Panc1 (cell line): ENCODE measurements at places on chromosomes 5 and 9. TPM values are rescaled to one million over a fixed set of nuclear protein-coding genes. Genes with fewer than 3 reads are reported as not detected.

The SOX30 gene
- total RNA-seq = not detected

The PCDHGA12 gene
- total RNA-seq = 0.21 TPM

DNA sequence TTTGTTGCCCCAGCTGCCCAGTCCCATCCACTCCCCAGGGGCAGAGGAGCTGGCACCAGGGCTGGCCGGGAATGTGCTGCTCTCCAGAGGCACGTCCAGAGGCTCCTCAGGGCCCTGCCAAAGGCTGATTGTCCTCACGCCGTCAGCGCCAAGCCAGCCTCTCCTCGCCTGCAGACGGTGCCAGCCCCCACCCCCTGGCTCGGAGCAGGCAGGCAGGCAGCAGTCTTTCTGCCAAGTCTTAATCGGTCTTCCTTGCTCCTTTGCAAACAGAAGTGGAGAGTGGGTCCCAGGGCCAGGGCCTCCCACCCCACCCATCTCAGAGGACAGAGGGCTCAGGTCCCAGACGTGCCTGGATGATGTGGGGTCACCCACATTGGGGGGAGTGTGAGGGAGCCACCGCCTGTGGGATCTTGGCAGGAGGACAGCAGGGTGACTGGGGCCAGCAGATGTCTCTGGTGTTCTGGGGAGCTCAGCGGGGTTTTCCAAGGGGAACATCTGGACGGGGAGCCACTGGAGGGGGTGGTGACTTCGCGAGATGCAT lies 36.3 kb downstream of the FAM163B start:
- no peak for DNase-seq

The OMD gene
- not detected for total RNA-seq

GRCh38 chr5:169146158-169146557 lies 154.8 kb downstream of the SLIT3 start:
- DNase-seq = no peak

- DNase-seq = no peak
Measured at GRCh38 chr9:113463418-113464285, at the start of gene RGS3. Gene RGS3, plus strand, starts transcription at chr9:113463727. Its CDS starts 76 bp downstream, at chr9:113463803.

GRCh38 chr9:70197216-70198044 lies 61.3 kb upstream of the SMC5 start:
- DNase-seq = no peak

DNA sequence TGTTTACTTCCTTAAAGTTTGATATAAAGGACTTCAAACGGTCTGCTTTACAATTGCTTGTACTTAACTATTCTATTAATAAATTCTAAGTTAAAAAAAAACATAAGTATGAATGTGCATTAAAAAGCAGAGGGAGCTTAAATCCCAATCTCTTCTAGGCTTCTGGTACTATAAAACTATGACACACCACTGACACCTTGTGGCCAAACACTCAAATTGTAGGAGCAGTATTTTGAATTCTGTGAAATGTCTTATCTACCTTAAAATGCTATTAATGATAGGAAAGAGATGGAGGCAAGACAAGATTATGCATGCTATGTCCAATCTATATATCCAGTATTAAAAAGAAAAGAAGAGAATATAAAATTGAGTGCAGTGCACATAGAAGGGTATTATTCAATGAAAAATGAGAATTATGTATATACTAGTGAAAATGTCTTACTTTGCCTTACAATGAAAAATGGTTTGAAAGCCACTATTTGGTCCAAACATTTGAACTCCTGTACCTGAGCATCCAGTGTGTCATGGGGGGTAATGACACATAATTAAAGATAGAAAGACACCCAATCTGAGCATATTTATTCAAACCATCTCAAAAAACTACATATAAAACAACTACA lies 87.6 kb downstream of the ERP44 start:
- DNase-seq = no peak

The SFXN1 gene
- 88.3 TPM for total RNA-seq

The AMACR gene
- 20.6 TPM for total RNA-seq

GRCh38 chr9:87682085-87682484 lies 43.8 kb upstream of the CTSL start:
- no peak for DNase-seq

DNA sequence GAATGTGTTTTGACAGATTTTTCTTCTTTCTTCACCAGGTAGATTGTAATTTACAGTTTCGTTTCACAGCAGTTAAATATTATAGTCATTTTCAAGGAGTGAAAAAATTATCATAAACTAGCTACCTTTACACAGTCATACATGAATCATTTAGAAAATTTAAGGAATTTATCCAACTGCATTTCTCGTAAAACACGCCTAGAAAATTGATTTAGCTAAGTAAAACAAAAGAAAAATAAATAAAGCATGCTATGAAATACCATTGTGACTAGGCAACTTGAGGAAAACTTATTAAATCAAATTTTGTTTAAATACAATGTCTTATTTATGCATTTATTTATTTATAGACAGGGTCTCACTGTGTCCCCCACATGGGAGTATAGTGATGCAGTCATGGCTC lies 109.9 kb upstream of the EMB start:
- DNase-seq = no peak

The SPINK4 gene
- total RNA-seq = not detected

DNA sequence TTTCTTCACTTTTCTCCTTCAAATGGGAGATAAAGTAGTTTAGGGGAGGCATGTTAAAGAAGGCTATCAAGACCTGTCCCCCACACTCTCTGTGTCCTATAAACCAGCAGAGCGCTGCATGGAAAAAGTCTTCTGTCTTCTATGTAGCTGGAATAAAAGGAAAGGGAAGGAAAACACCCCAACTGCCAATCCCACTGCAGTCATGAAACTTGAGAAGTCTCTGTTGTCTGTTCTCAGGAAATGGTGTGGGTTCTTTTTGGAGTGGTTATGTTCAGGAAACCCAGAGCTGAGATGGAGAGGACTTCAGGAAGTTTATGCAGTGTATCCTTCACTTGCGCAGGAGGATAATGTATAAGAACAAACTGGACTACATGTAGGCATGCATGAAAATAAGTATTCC lies 274.3 kb downstream of the GAS1 start:
- DNase-seq = no peak

The SV2C gene
- not detected for total RNA-seq

The CCL27 gene
- 0.95 TPM for total RNA-seq

The SPINK13 gene
- not detected for total RNA-seq

GRCh38 chr5:121962347-121962670 lies 534 bp downstream of the SRFBP1 start:
- DNase-seq = no peak

DNA sequence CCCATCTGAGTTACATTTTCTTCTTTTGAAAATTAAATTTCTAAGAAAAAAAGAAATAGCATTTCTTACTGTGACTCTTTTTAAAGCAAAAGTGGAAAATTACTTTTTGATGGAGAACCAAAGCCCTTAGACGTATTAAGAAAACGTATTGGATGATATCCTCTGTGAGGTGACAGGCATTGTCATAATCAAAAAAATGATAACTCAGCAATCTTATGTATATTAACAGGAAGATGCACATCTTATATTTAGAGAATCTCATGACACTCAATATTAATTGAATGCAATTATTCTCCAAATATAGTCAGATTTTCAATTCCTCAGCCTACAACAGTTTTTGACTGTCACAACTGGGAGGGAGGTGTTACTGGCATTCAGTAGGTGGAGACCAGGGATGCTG lies 25.1 kb downstream of the FGF10 start:
- DNase-seq = no peak

The FSTL4 gene
- total RNA-seq = 0.18 TPM

GRCh38 chr5:78615697-78616096 lies 32.9 kb downstream of the LHFPL2 start:
- DNase-seq = no peak

DNA sequence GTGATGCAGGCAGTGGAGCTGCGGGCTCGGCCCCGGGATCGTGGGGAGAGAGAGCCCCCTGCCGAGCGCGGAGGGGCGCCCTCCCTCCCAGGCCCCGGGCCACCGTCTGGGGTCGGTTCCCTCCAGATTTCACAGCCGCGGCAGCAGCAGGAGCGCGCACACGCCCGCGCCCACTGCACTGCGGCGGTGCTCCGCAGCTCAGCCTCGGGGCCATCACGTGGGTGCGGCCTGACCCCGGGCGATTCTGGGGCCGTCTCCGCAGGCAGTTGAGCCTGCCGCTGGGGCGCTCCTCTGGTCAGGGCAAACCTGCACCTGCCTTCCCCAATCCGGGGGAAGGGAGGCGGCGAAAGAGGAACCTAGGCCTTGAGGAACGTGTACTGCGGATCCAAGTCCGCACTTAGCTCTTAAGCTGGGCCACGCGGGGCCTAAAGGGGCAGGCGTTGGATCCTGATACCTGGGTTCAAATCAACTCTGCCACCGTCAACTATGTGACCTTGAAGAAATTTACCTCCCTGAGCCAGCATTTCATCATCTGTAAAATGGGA lies 9.4 kb upstream of the DELE1 start:
- DNase-seq = no peak

DNA sequence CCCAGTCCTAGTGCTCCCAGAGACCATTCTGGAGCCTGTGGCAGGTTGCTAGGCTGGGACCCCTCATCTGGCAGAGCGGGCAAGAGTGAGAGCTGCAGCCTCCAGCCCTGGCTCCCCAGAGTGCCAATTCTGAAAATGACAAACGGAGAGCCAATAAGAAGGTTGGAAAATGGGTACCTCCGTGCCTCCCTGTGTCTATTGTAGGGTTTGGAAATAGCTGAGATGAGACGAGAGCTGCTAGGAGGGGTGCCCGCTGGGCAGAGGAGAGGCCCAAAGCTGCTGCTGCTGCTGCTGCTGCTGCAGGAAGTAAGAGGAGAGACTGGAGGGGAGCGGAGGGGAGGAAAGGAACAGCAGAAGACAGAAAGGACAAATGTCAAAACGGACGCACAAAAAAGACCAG lies 36.0 kb upstream of the FUBP3 start:
- DNase-seq = no peak

- DNase-seq = no peak
Measured at GRCh38 chr9:109114670-109115069, 5.1 kb downstream of the TMEM245 start.

The C9orf50 gene
- not detected for total RNA-seq

The OR13D1 gene
- total RNA-seq = not detected

The SLC25A2 gene
- 0.28 TPM for total RNA-seq

DNA sequence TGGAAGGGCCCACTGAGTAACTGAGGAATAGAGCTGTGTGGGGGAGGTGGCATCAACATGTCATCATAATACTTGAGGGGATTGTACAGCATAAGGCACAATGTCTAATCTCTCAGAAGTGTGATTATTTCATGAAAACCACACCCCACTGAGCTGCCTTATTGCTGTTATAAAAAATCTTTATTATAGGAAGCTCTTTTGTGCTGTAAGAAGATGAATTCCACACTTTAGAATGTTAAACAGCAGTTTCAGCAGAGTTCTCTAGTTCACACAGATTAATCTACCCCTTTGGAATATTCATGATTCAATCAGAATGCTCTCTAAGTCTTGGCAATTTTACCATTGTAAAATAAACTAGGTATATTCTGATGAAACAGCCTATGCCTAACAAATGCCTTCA lies 1389.6 kb downstream of the PTPRD start:
- DNase-seq = no peak

The C9orf78 gene
- 33.6 TPM for total RNA-seq

The SH3PXD2B gene
- 39.7 TPM for total RNA-seq

DNA sequence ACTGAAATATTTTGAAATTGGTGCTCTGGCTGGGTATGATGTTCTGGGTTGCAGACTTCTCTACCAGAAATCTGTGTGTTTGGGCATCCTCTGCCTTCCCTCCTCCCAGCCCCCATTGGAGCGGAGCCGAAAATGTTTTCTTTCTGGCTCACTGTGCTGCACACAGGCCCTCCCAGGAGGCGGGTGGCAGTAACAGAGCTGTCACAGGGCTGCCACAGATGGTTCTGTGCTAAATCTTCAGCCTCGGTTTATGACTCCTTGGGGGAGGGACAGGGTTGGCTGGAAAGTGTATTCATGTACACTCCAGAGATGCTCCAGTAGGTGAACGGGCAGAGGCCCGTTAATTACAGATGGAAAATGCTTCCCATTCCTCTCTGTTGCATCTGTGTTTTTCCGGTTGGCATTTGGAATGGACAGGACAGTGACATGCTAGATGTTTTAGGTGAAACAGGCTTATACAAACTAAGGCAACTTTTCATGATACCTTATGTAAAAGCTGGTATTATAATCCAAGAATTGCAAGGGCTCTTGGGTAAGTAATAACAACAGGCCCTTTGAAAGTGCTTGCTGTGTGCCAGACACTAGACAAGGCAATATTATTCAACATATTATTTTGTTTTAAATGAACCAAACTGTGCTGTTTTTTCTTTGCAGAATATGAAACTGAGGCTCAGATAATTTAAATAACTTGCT lies 180.2 kb downstream of the ADCY2 start:
- no peak for DNase-seq

The UNC13B gene
- total RNA-seq = 35.2 TPM

The PLK2 gene
- 258 TPM for total RNA-seq

DNA sequence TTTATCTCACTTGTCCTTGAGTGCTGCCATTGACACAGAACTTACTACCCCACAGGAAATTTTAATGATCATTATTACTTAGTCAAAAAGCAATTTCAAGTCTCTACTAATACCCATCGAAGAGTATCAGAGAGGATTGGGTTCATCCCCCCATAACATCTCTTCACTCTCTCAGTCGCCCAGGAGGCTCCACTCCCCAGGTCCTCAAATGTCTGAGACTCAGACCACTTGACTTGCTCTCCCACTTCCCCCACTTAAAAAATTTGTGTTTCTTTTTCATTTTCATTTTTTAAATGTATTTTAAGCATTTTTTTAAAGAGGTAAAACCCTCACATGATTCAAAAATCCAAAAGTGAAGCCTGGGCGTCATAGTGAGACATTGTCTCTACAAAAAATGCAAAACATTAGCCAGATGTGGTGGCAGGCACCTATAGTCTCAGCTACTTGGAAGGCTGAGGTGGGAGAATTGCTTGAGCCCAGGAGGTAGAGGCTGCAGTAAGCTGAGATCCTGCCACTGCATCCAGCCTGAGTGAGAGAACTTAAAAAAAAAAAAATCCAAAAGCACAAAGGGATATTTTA lies 56.8 kb upstream of the TRAF1 start:
- no peak for DNase-seq

GRCh38 chr5:169048181-169049125 lies 252.5 kb downstream of the SLIT3 start:
- DNase-seq = no peak

DNA sequence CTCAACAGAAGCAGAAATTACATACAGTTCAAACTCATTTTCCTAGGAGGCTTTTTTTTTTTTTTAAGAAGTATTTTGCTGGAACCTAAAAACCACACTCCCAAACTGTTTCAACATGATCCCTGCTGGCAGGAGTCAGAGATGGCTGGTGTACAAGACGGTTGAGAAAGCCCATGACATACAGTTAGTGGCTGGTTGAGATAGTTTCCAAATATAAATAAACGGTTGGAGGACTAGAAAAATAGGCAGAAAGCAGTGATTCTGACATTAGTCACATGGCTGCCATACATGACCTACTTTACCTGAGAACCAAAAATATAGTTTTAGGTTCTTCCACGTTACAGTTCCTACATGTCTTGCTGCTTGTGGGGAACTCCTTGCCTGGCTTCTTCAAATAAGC lies 31.7 kb upstream of the BASP1 start:
- no peak for DNase-seq
